Ascending aorta (tissue), 2 donors: ENCODE measurements at places on chromosomes 7 and 10. TPM values are rescaled to one million over a fixed set of nuclear protein-coding genes. Genes with fewer than 3 reads are reported as not detected.

- no peak for DNase-seq
These were observed 4.3 kb upstream of the NEUROG3 start for GRCh38 chr10:69577268-69578232.

The TACC2 gene
- total RNA-seq: 69.1 TPM

DNA sequence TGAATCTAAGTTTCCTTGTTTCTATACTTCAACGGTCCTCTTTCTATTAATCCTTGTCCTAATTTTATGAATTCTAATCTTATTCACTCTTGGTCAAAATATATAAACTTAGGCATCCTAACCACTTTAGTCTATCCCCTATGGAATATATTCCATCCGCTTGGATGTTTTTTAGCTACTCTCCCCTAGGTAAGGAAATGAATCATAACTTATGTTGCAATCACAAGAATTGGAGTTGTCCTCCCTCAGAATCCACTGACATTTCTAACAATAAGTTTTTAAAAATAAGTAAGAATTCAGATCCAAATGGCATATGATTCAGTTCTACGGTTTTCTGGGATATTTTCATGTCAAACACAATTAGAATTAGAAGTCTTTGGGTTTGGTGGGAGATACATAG, 1081.6 kb downstream of the SORCS1 start:
- DNase-seq: no peak

The AKR1C2 gene
- 16.6 TPM for total RNA-seq

The TDRD1 gene
- total RNA-seq: 0.53 TPM

The NPSR1 gene
- not detected for total RNA-seq

GRCh38 chr7:88226886-88227516, 7.2 kb upstream of the SRI start:
- DNase-seq: no peak

DNA sequence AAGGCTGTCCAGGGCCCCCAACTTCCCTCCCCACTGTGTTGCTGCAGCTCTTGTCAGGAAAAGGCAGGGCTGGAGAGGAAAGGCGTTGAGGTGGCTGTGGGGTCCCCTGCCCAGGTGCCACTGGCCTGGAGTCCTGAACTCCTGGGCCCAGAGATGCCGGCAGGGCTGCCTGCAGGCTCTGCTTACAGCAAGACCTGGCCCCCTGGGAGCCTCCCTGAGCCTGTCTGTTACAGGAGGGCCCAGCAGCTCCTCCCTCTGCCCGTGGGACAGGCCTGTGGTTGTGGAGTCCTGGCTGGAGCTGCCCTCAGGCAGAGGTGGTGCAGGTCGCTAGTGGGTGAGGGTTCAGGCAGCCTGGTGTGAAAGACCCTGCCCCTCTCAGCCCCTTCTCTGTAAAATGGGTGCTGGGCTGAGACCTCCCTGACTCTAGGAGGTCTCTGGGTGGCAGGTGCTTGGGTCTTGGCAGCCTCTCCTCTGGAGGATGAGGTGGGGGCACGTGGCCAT, 9.9 kb downstream of the ANTXRL start:
- DNase-seq: peak; percentile 37

DNA sequence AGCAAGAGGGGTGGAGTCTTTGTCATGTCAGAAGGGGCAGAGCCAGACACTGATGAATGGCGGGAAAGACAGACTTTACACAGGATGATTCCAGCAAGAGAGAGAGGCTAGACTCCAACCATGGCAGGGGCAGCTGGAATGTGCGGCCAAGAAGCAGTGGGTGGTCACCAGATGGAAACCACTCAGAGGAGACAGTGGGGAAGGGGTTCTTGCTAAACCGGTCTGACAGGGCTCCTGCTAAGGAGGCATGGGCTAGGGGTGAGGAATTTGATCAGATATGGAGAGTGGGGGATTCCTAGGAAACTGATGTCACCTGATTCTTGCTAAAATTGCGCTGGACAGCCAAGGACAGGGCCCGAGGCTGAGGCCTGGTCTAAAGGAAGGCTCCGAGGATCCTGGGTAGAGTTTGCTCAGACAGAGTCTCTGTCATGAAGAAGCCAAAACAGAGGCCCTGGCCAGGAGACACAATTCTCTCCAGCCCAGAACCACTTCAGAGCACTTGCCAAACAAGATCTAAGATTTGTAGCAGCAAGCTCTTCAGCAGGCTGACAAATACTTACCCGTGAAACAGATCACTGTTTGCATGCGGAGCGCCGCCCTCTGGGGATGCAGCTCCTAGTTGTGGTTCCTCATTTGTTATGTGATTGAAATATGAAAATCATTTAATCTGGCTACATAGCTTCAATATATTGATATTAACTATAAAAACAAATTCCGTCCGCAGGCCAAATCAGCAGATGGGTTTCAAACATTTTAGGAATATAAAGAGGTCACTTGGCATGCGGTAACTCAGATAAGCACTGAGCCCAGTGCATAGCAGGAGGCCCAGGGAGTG, 377.0 kb downstream of the TCERG1L start:
- DNase-seq: no peak

The BEND7 gene
- 6.9 TPM for total RNA-seq

DNA sequence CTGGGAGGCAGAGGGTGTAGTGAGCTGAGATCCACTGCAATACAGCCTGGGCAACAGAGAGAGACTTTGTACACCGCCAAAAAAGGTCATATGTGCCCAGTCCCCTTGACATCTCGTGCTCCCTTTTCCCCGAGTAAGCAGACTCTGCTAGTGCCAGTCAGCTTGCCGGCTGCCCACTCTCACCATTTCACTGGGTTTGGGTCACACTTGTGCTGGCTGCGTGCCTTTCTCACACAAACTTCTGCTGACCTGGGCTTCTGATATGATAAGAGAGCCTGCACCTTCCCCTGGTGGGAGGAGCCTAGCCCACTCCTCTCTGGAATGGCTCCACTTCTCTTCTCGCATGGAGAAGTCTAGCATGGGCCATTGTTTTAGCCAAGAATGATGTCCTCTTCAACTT, 53.4 kb downstream of the MPP7 start:
- no peak for DNase-seq

DNA sequence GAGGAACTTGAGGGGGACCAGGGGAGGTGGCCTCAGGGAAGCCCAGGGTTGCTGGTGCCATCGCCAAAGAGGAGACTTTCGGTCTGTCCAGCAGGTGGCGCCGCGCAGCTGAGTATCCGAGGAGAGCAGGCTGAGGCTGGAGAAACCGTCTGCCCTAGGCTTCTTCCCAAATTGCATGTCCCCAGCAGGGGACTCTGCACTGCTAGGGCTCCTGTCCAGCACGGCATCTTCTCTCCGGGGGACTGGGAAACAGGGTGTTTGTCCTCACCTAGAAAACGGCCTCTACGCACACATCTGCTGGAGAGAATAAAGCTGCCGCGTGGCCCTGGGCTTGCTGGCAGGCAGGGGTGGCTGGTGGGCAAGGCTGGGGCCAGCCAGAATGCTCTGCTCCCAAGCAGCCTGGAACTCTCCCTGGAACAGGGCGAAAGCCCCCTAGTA, 161.9 kb downstream of the SH2D4B start:
- DNase-seq: no peak

DNA sequence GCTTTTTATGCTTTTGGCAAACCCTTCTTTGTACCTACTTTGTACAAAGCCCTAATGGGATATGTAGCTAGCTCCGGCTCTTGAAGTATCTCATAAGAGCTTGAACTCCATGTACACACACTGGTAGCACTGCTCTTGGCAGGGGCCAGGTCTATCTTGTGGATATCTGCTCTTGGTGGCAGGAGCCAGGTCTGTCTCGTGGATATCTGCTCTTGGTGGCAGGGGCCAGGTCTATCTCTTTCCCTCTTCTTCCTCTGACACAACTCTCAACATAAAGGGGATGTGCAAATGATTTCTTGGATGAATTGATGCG, 91.9 kb downstream of the WNT2 start:
- no peak for DNase-seq

The SPRN gene
- not detected for total RNA-seq

GRCh38 chr7:37047260-37047659, 323.0 kb upstream of the AOAH start:
- no peak for DNase-seq

- DNase-seq: no peak
These were observed 285.0 kb downstream of the BMPER start for GRCh38 chr7:34190299-34190698.

The SEMA3E gene
- 4.3 TPM for total RNA-seq

DNA sequence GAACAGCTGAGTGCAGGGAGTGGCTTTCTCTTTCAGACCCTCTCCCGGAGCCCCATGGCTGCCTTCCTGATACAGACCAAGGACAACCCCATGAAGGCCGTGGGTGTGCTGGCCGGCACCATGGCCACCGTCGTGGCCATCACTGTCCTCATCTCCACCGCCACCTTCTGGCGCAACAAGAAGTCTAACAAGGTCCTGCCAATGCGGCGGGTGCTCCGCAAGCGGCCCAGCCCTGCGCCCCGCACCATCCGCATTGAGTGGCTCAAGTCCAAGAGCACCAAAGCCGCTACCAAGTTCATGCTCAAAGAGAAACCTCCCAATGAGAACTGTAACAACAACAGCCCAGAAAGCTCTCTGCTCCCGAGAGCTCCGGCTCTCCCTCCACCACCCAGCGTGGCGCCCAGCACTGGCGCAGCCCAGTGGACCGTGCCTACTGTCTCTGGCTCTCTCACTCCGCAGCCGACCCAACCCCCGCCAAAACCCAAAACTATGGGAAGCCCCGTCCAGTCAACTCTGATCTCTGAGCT, 11.2 kb downstream of the LRIT2 start:
- DNase-seq: no peak

The UNC5B gene
- 42.4 TPM for total RNA-seq

DNA sequence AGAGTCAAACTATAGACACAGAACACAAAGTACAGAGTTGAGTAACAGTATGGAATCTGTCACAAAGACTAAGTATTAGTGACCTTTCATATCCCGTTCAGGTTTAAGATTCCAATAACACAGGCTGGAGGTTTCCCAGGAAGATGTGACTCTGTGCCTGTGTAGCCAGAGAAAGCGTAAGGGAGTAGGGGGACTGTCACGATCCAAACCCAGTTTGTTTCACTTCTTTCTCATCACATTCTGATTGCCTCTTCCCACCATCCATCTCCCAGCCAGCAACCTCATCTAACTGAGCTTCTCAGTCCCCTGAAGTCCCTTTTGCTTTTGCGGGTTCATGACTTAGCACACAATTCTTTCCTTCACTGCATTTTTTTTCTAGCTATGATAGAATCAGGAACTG, 76.4 kb upstream of the NPVF start:
- DNase-seq: no peak

The ENO4 gene
- not detected for total RNA-seq

GRCh38 chr7:94223375-94224084, 171.2 kb upstream of the COL1A2 start:
- DNase-seq: no peak

The CLEC2L gene
- total RNA-seq: not detected

GRCh38 chr10:74061104-74061503, 63.2 kb downstream of the VCL start:
- no peak for DNase-seq

GRCh38 chr7:38368191-38368605, 94.8 kb upstream of the TARP start:
- DNase-seq: no peak

- DNase-seq: no peak
These were observed 282.4 kb downstream of the ADARB2 start for GRCh38 chr10:1454951-1455350.

The GPR37 gene
- not detected for total RNA-seq

DNA sequence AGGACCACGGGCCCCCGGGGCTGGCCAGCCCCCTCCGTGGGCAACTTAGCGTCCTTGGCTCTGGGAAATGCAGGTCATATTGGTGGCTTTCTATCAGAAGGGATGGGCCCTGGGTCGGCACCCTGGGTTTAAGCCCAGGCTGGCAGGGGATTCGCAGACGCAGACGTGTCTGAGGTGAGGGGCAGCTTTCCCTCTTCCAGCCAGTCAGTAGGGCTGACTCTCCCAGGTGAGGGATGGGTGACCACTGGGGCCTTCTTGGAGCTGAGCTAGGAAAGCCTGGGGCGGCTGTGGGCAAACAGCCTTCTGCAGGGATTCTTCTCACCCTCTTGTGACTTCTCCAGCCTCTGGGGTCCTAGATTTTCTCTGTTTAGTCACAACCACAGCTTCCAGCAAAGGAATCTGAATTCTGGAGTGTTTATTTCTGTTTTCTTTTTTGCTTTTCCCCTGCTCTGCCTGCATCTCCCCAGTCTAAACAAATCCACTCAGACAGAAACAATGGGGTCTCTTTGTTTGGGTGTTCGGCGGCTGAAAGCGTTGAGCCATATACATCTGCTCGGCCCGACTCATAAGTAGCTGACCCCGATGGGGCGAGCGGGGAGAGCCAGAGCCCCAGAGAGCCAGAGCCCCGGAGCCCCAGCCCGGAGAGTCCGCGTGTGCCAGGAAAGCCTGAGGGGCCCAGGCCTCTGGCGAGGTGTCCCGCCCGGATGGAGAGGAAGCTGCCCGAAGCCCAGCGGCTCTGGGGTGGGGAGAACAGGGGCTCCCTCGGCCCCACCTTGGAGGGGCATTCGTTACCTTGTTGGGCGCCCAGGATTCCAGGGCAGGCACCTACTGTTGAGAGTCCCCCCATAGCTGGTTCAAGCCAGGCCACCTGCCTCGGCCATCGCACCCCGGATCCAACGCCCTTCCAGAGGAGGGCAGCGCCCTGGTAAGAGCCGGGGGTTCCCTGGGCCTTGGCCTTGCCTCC, 2.0 kb downstream of the MNX1 start:
- no peak for DNase-seq

GRCh38 chr10:44467090-44467489, 82.2 kb upstream of the CXCL12 start:
- no peak for DNase-seq

GRCh38 chr7:7996568-7996967, 28.0 kb downstream of the GLCCI1 start:
- no peak for DNase-seq

DNA sequence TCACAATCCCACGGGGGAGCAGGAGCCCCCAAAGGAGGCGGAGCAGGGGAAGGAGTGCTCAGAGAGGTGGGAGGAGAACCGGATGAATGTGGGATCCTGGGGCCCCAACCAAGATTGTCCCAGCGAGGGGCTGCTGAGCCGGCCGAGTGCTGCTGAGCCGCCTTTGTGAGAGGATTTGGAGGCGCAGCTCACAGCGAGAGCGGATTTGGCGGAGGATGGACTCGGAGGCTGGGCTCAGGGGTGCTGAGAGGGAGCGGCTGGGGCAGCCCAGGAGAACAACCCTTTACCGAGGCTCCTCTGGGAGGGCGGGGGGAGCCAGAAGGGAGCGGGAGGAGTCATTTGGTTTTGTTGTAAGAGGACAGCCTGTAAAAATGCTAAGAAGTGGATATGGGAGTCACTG, 23.0 kb downstream of the GHRHR start:
- no peak for DNase-seq

The HSPA12A gene
- total RNA-seq: 5.5 TPM

- DNase-seq: no peak
These were observed 1.4 kb downstream of the RBP3 start for GRCh38 chr10:47349516-47349915.

The SFR1 gene
- 0.32 TPM for total RNA-seq
